Lower leg skin (tissue), 4 donors: ENCODE measurements at places on chromosomes 2 and 18. TPM values are rescaled to one million over a fixed set of nuclear protein-coding genes. Genes with fewer than 3 reads are reported as not detected.

ACOXL gene
- total RNA-seq: not detected

ANKRD29 gene
- total RNA-seq: 1.6 TPM

ANTXR1 gene
- total RNA-seq: 43.3 TPM

EVX2 gene
- total RNA-seq: not detected

PSMA8 gene
- not detected for total RNA-seq

MOGAT1 gene
- not detected for total RNA-seq

CCL20 gene
- total RNA-seq: 2.5 TPM

E2F6 gene
- 10.9 TPM for total RNA-seq

DOK6 gene
- 0.42 TPM for total RNA-seq

LRATD1 gene
- total RNA-seq: 113 TPM

RBM44 gene
- 0.27 TPM for total RNA-seq

CYRIA gene
- total RNA-seq: 1.3 TPM

WDSUB1 gene
- 7.6 TPM for total RNA-seq

CD302 gene
- 10.2 TPM for total RNA-seq

MAP3K19 gene
- not detected for total RNA-seq

SLC38A11 gene
- total RNA-seq: 2.9 TPM

IL37 gene
- 132 TPM for total RNA-seq

CDH2 gene
- total RNA-seq: 0.81 TPM

FAM228A gene
- 0.25 TPM for total RNA-seq

OXER1 gene
- total RNA-seq: 2.5 TPM

POMC gene
- 8.5 TPM for total RNA-seq

PTRHD1 gene
- total RNA-seq: 30.1 TPM
